CD4-positive, alpha-beta T cell treated with Interleukin-1 beta for 1 hour (primary cell): ENCODE measurements at places on chromosomes 3 and 15.

GRCh38 chr3:53899750-53900149 is 8.1 kb upstream of the SELENOK start:
- no peak for DNase-seq

DNA sequence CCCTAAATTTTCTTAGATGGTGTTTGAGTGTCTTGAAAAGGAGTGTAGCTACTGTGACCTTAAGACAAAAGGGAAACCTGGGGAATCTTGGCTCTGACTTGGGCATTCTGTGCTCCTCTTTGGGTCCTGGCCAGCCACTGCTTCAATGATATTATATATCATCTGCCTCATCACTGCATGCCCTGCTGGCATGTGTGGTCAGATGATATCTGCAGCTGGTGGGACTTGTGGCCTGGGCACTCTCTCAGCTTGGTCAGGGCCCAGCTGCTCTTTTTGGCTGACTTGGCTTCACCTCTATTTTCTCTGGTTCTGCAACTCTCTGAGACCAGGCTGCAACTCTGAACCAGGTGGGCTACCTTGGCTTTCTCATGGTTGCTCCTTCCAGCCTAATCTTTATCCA is 446.1 kb upstream of the RARB start:
- no peak for DNase-seq

- DNase-seq, result no peak
Observed at GRCh38 chr15:77527164-77527778, 105.4 kb downstream of the LINGO1 start.

DNA sequence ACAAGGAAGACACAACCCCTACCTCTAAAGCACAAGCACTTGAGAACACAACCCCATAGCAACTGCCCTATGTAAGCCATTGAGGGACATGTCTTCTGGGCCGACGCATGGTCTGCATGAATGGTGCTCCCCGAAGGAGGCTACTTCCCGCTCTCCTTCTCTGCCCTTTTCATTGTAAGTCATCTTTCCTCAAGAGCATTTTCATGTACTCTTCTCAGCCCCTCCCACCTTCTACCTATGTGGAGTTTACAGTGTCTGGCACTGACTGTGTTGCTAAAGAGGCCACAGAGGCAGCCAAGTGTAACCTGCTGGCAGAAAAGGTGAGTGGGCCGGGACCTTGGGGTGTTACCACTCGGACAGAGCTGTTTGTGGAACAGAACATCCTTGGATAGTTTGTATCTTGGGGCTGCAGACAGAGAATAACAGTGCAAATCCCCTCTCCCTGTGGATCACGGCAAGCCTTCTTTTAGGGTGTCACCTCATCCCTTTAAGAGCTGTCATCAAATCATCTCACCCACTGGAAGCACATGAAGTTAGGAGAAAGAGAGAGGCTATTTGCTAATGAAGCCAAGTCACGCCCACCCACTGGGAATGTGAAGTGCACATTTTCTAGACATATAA is 5.6 kb downstream of the AHSG start:
- DNase-seq, result no peak

DNA sequence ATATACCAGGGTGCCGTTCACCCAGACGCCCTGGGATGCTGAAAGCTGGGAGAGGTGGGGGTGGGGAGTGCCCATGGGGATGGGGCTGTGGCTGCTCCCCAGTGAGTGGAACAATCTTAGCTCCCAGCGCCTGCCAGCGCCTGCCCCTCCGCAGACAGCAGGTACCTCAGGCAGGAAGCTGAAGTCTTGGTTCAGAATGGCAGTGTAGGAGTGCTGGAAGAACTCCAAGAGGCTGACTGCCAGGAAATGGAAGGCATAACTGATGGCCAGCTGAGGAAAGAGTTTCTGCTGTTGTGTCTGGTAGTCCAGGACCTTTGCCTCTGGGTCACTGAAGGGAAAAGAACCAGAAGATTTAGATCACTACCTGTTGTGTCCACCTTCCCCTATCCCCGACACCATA is 8.4 kb downstream of the ACOX2 start:
- no peak for DNase-seq

- peak; percentile 55 for DNase-seq
Observed at GRCh38 chr15:45179221-45179985, 8.4 kb downstream of the SHF start.

- DNase-seq, result no peak
Observed at GRCh38 chr3:45640724-45641361, 46.3 kb downstream of the LIMD1 start.

GRCh38 chr3:148147903-148148302 is 549.8 kb upstream of the AGTR1 start:
- DNase-seq, result no peak

DNA sequence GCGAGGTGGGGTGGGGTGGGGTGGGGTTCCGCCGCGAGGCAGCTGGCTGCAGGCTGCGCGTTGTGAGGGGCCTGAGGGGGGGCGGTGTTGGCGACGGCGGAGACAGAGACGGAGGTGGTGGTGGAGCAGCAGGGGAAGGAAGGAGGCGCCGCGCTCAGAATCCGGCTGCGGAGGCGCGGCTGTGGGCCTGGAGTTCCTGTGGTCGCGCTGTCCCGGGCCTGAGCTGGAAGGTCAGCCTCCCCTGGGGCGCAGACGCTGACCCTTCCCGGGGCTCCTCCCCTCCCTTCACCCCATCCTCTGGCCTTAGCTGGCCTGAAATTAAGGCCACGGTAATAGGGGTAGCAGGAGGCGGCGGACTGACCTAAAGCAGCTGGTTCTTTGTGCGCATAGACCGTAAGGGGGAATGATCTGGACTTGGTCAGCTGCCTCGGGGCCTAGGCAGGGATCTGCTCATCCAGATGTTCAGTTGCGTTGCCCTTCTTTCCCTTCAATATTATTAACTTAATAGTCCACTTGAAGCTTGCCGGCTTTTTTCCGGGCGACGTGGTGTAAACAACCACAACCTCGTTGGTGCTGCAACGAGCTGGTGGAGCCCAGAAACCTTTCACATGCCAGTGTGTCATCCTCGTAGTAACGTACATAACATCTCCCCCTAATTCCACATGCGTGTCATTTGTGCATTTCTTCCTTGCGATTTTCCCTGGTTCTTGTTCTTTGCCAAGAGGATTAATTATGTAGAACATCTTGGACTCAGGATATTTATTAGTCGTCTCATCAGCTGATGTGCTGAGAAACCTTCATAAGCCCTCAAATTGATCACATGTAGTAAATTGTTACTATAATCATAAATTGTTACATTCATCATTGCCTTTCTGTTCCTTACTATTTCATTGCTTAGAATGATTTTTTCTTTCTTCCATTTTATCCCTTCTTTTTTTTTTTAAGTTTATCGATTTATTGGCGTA is 626 bp downstream of the SEC62 start:
- peak; percentile 39 for DNase-seq

DNA sequence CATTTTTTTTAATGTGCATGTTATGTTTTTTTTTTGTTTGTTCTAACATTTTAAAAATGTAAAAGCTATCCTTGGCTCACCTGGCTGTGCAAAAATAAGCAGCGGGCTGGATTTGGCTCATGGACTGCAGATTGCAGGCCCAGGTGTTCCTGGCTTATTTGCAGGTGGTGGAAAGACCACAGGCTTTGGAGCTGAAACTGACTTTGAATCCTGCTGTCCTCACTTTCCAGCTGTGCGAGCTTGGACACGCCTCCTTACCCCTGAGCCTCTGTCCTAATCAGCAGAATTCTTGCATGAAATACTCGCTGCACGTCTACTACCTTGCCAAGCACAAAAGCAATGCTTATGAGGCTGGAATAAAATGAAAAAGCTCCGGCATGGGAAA is 188.7 kb upstream of the TPM1 start:
- DNase-seq, result no peak

GRCh38 chr3:187274977-187275338 is 16.6 kb downstream of the MASP1 start:
- DNase-seq, result no peak

- peak; percentile 25 for DNase-seq
Observed at GRCh38 chr3:37308247-37308646, 133.9 kb upstream of the LRRFIP2 start.

DNA sequence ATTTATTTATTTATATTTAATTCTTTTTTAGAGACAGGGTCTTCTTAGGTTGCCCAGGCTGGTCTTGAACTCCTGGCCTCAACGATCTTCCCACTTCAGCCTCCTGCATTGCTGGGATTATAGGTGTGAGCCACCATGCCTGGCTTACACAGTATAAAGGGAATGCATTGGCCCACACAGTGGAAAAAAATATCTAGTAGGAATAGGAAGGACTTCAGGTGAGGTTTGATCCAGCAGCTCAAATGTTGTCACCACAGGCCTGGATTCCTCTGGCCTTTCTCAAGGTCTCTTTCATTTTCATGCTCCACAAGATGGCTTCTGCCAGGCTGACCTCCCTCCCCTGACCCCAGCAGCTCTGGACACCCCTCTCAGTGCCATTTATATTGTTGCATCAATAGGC is 2.1 kb upstream of the SPTBN5 start:
- DNase-seq, result no peak

DNA sequence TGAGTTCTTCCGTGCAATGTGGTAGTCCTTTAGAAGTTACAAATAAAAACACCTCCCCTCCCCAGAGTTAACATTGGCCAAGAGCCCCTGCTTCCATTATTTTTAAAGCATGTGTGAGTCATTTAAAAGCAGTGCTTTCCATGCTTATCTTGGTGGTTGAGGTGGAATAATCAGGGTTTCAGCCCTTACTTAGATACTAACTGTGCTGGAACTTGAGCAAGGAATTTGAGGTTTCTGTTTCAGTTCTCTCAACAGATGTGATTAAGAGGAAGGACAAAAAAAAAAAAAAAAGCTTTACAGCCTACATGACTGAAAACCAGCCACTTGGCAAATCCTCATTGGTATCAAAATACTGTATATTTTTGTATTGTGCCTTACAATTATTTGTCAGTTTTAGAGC is 64.5 kb downstream of the CGNL1 start:
- DNase-seq, result no peak

- DNase-seq, result no peak
Observed at GRCh38 chr3:185661772-185662171, 75.7 kb downstream of the SENP2 start.

GRCh38 chr3:45033791-45034190 is 7.7 kb downstream of the CLEC3B start:
- DNase-seq, result no peak

DNA sequence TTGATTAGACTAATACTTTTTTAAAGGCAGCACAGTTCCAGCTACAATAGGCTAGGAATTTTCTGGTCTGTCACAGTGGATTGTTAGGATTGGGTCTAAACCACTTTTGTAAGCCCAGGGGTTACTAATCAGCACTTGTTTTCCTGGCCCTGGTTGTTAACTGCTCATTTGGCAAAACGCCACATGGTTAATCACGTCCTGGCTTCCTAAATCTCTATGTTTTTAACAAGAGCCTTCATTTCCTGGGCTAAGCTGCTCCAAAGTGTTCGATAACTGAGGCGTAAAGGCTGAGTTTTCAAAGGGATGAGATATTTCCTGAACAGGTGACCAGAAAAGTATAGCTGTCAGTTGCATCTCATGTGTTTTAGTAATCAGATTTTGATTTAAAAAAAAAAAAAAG is 38.9 kb upstream of the CLRN1 start:
- no peak for DNase-seq

DNA sequence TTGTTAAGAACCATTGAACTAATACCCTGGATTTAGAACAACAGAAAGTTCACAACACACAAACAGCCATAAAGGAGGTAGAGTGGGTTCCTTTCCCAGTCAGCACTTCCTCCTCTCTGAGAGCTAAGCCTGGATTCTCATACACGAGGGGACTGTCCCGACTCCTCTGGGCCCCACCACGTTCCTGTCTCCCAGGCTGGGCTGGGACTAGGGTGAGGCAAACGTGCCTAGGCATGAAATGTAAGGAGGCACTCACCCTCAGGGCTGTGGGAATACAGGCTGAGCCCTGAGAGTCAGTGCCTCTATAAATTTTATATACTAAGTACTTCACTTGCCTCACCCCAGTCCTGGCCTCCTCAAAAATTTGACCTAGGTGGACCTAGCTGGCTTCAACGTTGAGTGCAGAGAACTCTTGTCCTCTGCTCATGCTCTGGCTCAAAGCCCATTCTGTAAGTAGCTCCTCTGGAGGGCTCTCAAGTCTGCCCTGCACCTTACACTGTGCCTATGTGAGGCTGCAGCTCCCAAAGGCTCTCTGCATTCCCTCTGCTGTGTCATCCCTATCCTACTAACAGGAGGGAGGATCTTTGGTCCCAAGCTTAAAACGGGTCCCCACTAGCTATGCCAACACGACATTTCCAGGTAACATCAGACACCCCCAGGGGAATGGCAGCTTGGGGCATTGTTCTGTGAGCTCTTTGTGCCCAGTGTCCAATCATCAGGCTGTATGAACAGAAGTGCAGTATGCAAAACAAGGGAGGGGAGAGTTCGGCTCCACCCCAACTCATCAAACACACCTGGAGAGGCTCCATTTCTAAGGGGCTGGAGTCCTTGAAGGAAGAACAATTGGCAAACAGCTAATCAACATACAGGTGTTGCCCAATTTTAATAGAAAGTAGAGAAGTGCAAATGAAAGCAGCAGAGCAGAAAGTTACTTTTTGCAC is 233.2 kb downstream of the RPLP1 start:
- no peak for DNase-seq
